D341Med (cell line): ENCODE measurements at places on chromosomes 2 and 18.

- no peak for DNase-seq
These were observed 11.2 kb upstream of the EFR3B start for GRCh38 chr2:25030702-25031101.

DNA sequence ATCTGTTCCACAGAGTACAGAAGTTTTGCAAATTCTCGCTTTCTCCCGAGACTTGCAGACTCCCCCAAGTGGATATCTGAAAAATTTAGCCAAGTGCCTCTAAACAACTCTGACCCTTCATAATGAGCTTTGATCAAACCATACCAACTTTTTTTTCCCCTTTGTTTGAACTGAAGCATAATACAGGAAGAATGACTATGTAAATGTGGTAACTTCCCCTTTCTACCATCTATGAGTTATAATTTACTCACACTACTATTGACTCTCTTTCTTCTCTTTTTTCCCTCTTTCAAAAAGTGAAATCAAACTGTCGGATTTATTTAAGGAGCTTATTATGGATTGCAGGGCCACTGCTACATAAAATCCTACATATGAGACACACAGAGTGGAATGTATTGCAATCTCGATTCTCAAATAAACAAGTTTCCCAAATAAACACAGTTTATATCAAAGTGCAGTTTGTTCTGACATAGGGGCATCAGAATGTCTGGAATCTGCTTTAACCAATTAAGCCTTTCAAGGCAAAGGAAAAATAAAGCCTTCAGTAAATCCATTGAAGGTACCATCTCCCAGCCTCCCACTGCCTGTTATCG is 1.4 kb upstream of the ZNF804A start:
- no peak for DNase-seq

- no peak for DNase-seq
These were observed 122.9 kb downstream of the DDX1 start for GRCh38 chr2:15714609-15715008.

DNA sequence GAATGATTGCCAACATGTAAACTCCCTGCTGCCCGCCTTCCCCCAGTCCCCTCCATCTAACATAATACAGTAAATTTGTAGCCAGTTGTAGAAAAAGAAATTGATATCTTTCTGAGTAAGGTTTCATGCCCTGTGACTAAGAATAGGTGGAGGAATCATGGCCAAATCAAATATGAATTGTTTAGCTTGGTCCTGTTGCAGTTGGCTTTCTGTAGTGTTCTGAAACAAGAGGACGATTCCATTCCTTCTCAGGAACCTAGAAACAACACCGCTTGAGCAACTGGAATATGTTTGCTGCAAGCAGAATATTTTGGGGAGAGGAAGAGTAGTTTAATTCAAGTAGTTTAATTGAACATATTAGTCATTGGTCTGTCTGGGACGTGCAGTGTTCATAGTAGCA is 7.0 kb upstream of the DRC1 start:
- DNase-seq, result no peak

DNA sequence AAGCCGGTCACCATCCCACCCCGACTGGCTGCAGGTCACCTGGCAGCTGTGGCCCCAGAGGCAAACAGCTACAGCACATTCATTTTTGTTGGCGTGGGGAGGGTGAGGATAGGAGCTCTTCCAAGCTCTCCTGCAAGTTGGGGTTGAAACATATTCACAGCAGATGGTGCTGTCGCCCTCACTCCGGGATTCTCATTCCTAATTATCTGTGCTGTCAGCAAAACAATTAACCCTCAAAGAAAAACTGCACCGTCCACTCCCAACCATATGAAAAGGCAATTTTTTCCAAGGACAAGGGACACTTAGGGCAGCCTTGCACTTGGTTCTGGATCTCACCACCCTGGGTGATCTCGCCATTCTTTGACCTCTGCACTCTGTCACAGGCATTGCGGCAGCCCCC is 68.6 kb downstream of the ZBTB7C start:
- DNase-seq, result no peak

GRCh38 chr2:240955306-240956170 is 42.9 kb upstream of the SNED1 start:
- DNase-seq, result no peak

GRCh38 chr2:235523486-235524150 is 29.8 kb downstream of the AGAP1 start:
- DNase-seq, result no peak

- DNase-seq, result no peak
These were observed 16.6 kb upstream of the CPS1 start for GRCh38 chr2:210539578-210540416.

DNA sequence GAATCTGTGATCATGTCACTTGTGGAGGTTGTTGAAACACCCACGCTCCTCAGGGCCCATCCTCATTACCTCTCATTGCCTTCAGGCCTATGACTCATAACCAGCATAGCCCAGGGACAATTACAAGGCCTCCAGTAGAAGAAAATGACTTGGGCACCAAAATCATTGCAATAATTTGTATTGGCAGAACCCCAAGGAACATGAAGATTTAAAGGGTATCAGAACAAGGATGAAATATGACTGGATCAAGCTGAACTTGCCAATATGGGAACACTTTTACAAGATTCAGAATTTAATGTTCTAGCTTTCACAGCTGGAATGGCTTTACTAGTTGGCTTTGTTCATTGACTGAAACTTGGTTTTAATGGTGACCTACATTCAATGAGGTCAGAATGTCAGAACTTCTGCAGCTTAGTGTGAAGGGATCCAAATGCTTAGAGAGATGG is 156.4 kb downstream of the COPS8 start:
- DNase-seq, result no peak

DNA sequence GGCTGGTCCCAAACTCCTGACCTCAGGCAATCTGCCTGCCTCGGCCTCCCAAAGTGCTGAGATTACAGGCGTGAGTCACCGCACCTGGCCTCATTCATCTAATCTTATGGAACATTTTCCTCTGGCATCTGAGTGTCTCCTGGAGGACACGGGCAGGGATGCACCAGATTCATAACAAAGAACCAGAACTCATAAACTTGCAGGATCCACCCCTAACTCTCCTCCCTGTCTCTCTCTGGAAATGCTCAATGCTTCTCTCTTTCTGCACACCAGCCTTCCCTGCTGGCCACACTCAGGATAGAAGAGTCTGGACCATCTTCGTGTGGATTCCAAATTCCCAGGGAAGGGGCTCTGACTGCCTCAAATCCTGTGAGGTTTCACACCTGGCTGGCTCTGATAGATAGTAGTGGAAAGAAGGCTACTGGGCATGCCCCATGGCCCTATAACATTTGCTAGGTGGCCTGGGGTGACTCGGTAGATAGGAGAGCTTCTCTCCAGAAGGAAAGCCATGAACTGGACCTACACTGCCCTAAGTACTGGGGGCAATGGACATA is 483.2 kb upstream of the GYPC start:
- no peak for DNase-seq

DNA sequence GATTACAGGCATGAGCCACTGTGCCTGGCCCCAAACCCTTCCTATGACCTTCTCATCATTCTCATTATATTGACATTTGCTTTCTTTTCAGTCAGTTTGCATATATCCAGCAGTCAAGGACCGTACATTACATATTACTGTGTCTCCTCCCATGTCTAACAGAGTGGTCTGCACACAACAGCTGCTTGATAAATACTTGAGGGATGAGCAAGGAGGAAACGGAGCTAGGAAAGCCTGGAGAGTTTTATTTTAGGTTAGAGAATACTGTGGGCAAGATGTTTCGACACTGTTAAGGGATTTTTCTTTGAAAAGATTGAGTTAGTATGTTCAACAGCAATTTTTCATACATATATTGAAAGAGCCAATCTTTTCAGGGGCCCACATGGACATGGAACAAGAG is 76.2 kb upstream of the CHRNA1 start:
- DNase-seq, result no peak

- peak; percentile 44 for DNase-seq
These were observed 30.5 kb downstream of the CTIF start for GRCh38 chr18:48569139-48569914.

DNA sequence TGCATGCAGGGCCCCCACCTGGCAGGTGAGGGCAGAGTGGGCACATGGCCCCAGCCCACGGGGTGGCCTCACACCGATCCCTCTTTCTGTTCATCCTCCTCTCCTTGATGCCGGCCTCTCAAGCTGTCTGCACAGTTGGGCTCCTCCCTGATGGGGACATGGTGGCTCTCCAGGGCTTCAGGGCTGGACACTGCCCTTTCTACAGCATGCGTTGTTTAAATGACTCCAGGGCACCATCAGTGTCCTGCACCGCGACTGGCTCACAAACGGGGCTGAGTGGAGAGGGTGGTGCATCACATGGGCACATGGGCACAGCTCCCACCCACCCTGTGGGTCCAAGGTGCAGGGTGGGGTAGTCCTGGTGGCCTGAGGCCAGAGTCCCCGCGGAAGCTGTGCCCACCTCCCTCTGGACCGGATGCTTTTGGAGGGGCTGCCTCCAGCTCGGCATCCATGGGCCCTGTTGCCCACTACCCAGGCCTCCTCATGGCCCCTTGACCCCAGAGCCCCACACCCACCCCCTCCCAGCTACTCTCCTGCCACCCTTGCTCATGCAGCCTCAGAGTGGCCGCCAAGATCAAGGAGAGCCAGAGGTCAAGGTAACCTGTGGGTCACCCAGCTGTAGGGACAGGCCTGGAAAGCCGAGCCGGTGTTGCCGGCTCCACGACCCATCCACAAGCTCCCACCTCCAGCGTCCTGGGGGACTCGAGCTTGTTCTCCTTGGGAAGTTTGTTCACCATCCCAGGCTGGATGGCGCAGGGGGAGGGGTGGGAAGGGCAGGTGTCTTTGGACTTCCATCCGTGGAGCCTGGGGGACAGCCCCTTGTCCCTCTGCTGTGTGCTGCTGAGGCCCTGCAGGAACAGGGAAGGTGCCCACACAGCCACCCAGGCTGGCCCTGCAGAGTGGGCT is 12.3 kb upstream of the SNED1 start:
- DNase-seq, result no peak

- DNase-seq, result peak; percentile 74
These were observed 697 bp downstream of the KCMF1 start for GRCh38 chr2:84971510-84972206.

- no peak for DNase-seq
These were observed 92.6 kb downstream of the UPP2 start for GRCh38 chr2:158194229-158194628.

DNA sequence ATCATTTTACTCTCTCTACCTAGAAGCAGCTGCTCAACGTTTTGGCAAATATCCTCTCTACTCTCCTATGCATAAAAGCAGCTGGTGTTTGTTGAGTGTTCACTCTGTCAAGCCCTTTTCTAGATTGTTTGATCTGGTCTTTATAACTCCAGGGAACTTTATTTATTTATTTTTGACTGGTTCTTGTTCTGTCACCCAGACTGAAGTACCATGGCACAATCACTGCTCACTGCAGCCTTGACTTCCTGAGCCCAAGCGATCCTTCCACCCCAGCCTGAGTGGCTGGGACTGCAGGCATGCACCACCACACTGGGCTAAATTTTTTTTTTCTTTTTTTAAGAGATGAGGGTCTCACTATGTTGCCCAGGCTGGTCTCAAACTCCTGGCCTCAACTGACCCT is 12.7 kb downstream of the CATIP start:
- no peak for DNase-seq

- DNase-seq, result no peak
These were observed 138.9 kb upstream of the PELI1 start for GRCh38 chr2:64283006-64283570.

DNA sequence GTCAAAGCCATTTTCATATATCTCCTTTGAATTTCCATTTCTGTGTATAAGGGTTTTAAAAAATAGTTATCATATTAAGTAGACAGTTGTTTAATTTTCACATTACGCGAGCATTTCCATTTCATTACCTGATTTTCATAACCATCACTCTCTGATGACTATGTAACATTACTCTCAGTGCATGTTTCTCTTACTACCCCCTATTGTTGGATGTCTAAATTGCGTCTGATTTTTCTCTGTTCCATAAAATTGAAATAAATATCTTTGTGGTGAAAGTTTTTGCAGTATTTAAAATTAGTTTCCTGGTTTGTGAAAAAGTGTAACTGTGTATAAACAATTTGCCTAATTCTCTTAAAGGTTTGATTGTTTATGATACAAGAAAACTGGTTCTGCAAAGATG is 123.8 kb downstream of the MYO1B start:
- no peak for DNase-seq

DNA sequence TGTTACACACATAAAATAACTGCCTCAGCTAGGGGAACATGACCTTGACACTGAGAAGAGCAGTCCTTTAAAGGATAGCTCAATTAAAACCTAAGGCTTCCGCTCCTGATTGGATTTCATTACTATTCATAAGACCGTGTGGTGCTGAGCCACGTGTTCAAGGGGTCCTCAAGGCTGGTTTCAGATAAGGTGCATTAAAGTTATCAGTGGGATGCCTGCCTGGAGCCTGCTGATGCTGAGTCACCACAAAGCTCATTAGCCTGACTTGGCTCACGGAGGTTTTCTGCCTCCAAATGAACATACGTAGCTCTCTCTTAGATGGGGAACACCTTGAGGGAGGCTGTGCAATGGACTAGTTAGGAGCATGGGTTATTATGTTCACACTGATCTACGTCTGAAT is 518.9 kb downstream of the TDRD15 start:
- no peak for DNase-seq

DNA sequence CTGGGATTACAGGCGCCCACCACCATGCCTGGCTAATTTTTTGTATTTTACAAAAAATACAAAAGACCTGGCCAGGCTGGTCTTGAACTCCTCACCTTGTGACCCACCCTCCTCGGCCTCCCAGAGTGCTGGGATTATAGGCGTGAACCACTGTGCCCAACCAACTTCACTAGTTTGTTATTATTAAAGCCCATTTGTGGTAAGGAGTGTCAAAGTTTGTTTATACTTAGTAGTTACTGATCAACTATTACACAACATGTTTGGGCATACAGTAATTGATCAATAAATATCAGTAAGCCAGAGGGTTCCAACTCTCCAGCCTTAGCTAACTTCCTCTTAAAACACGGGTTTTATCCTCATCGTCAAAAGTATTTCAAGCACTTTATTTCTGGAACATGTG is 67.5 kb upstream of the ZNG1B start:
- DNase-seq, result no peak

DNA sequence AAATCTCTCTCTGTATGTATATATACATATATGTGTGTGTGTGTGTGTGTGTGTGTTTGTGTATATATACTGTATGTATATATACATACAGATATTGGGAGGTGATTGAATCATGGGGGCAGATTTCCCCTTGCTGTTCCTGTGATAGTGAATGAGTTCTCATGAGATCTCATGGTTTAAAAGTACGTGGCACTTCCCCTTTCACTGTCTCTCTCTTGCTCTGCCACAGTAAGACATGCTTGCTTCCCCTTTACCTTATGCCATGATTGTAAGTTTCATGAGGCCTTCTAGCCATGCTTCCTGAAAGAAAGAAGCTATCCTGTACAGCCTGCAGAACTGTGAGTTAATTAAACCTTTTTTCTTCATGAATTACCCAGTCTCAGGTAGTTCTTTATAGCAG is 18.8 kb upstream of the CCDC195 start:
- no peak for DNase-seq

- DNase-seq, result no peak
These were observed 14.9 kb upstream of the NR4A2 start for GRCh38 chr2:156347431-156347830.
